H1 (cell line): ENCODE measurements at places on chromosomes 3 and 15.
A peak's percentile ranks its signal among the peaks of the same experiment; 100 is the strongest.

GRCh38 chr15:73385205-73385604 is 16.4 kb upstream of the HCN4 start:
- H3K27ac ChIP-seq: no peak overlapping the region
- H3K36me3 ChIP-seq: no peaks in the 10 kb centered on the region
- H3K27me3 ChIP-seq: no peaks in the 10 kb centered on the region
- no peak overlapping the region for H3K4me3 ChIP-seq

- no peaks in the 10 kb centered on the region for H3K4me1 ChIP-seq
- DNase-seq: no peak
- H3K4me3 ChIP-seq: no peak overlapping the region
- H3K27ac ChIP-seq: no peak overlapping the region
Observed at GRCh38 chr3:15055019-15055557, 10.0 kb downstream of the MRPS25 start.

GRCh38 chr3:62956411-62956810 is 81.2 kb upstream of the CADPS start:
- 0 out of 2 replicates have a peak, but pooled peaks cover 2% of the 10 kb centered on the region for H3K36me3 ChIP-seq
- no peak overlapping the region for H3K27ac ChIP-seq

DNA sequence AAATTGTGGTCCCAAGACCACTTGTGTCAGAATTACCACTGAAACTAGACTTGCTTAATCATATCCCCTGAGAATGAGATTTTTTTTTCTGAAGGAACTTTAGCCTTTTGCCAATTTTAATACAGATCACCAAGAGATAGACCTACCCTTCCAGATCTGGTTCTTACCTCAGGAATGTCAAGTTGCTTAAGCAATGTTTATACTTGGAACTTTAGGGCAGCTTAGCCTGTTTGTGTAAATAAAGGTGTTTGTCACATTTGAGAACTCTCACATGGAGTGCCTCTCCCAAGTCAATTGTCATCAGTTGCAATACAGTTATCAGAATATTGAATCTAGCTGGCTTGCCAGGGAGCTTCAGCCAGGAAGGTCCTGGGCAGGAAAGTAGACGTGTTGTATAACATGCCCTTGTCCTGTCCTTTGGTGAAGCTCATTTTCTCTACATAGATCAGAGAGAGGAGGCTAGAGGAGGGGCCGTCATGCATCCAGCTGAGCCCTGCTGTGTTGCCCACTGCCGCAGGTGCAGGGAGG is 3.9 kb downstream of the GPD1L start:
- H3K36me3 ChIP-seq: no peaks in the 10 kb centered on the region
- no peak overlapping the region for H3K27ac ChIP-seq
- H3K4me1 ChIP-seq: peaks cover 5% of the 10 kb centered on the region
- peaks cover 16% of the 10 kb centered on the region for H3K27me3 ChIP-seq
- H3K4me3 ChIP-seq: no peak overlapping the region

- no peaks in the 10 kb centered on the region for H3K36me3 ChIP-seq
- no peaks in the 10 kb centered on the region for H3K4me1 ChIP-seq
- H3K4me3 ChIP-seq: no peak overlapping the region
- H3K27ac ChIP-seq: no peak overlapping the region
Observed at GRCh38 chr3:36543276-36543997, 163.1 kb downstream of the STAC start.

DNA sequence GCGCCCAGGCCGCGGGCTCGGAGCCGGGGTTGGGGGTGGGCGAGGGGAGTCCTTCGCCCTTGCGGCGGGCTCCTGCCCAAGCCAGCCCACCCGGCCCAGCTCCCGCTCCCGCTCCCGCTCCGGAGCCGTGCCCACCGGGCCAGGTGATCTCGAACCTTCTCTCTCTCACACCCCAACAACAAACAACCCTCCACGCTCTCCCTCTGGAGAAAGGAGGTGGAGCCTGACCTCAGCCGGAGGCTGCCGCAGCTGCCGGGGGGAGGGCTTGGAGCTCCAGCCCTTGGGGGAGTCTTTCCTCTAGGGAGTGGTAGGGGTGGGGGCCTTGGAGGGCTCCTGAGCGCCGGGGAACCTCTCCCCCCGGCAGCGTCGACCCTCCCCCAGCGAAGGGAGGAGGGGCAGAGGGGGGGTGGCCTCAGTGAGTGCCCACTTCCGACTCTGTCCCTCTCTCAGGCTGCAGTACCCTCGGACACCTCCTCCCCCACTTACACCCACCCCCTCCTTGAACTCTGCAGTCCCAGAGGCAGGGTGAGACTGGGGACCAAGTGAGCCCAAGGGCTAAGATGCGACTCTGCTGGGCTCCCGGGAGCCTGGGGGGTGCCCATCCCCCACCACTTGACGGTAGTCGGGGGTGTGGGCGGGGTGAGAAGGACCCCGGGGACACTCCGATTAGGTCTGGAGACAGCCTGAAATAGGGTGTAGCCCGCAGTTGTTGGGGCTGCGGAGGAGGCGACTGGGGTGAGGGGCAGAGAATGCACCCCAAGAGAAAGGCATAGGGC is 4.4 kb upstream of the BAHD1 start:
- H3K27ac ChIP-seq: no peak overlapping the region
- peak overlapping the region; percentile 70 for H3K4me3 ChIP-seq
- H3K27me3 ChIP-seq: no peaks in the 10 kb centered on the region

DNA sequence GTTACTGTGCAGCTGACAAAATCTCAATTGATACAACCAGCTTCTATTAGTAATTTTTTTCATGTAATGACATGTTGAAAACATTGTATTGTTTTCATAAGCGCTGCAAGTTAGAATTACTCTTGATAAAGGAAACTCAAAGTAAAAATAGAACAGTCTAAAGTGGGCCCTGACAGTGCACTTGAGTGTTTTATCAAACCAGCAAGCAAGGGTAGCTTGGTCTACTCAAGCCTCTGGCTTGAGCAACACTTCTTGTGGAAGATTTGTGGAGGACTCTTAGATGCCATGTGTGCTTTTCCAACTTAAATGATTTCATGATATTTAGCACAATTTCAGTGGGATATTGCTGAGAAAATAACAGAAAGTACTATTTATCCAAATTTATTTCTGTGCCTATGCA is 575.7 kb upstream of the ZNF717 start:
- no peaks in the 10 kb centered on the region for H3K36me3 ChIP-seq
- no peak for DNase-seq
- no peaks in the 10 kb centered on the region for H3K4me1 ChIP-seq
- H3K27ac ChIP-seq: no peak overlapping the region
